T-helper 2 cell treated with Interferon-gamma antibody and Interleukin-4, amounts not matched to agents 5 μg/mL and 100 μg/mL, for 36 hours (primary cell): ENCODE measurements at places on chromosomes 1 and 21.
A peak's percentile ranks its signal among the peaks of the same experiment; 100 is the strongest.

GRCh38 chr1:227214207-227214606, 104.1 kb downstream of the CDC42BPA start:
- H3K27ac ChIP-seq: no peak overlapping the region
- no peaks in the 10 kb centered on the region for H3K4me1 ChIP-seq
- no peak for DNase-seq
- no peak overlapping the region for H3K4me3 ChIP-seq

GRCh38 chr1:12548973-12549459, 69.0 kb downstream of the DHRS3 start:
- no peak overlapping the region for H3K27ac ChIP-seq
- H3K36me3 ChIP-seq: no peaks in the 10 kb centered on the region
- no peak overlapping the region for H3K4me3 ChIP-seq
- no peaks in the 10 kb centered on the region for H3K4me1 ChIP-seq
- no peaks in the 10 kb centered on the region for H3K27me3 ChIP-seq
- no peak for DNase-seq

DNA sequence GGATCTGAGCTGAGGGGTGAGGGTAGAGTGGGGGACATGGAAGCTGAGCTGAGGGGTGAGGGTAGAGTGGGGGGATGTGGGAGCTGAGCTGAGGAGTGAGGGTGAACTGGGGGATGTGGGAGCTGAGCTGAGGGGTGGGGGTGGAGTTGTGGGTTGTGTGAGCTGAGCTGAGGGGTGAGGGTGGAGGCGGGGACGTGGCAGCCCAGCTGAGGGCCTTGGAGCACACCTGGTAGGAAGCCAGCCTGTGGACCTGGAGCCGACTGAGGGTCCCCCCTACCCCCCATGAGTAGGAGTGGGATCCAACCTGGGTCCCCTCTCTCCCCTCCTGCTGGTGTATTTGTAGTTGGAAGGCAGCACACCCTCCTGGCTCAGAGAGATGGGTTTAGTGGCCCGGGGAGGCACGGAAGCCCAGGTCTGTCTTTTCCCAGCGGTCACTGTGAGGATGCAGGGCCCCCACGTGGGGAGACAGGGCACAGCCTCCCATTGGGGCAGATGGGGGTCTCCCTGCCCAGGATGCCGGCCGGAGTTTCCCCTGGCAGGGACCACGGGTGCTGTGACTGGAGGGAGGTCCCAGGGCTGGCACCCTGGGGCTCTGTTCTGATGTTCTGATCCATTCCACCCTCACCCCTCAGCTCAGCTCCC, 13.2 kb upstream of the NPHP4 start:
- H3K27me3 ChIP-seq: no peaks in the 10 kb centered on the region
- H3K4me3 ChIP-seq: no peak overlapping the region
- no peak overlapping the region for H3K27ac ChIP-seq
- DNase-seq: no peak

DNA sequence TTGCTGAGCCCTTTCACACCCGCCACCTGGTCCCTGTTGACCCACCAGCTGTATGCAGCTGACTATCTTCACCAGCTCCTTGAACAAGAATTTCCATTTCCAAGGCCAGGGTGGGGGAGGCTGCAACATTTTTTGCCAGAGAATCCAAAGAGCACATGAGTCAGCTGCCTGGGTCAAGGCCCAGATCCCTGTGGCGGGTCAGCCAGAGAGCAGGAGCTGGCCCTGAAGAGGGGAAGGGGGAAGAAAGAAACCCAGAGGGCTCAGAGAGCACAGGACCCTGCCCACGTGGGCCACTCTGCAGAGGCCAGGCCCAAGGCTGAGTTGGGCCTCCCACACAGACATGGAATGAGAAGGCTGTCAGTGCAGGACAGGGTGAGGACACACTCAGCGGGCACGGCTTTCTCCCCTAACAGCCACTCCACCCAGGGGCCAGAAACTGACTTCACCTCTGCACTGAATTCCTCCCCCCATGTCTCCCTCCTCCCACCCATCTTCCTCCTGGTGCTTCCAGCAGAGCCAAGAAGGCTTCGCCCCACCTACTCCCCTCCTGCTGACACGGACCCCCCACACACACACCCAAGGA, 28.9 kb downstream of the S100A6 start:
- no peak overlapping the region for H3K27ac ChIP-seq
- peaks cover 2% of the 10 kb centered on the region for H3K27me3 ChIP-seq
- no peaks in the 10 kb centered on the region for H3K36me3 ChIP-seq
- H3K4me3 ChIP-seq: no peak overlapping the region

GRCh38 chr1:190663962-190664361, 186.3 kb upstream of the BRINP3 start:
- H3K4me3 ChIP-seq: no peak overlapping the region
- no peak overlapping the region for H3K27ac ChIP-seq

GRCh38 chr1:101185421-101185820, 51.4 kb upstream of the S1PR1 start:
- no peak overlapping the region for H3K4me3 ChIP-seq
- H3K4me1 ChIP-seq: peaks cover 47% of the 10 kb centered on the region
- peaks cover 14% of the 10 kb centered on the region for H3K36me3 ChIP-seq
- DNase-seq: no peak
- no peak overlapping the region for H3K27ac ChIP-seq

- DNase-seq: no peak
- no peaks in the 10 kb centered on the region for H3K36me3 ChIP-seq
- H3K27me3 ChIP-seq: peaks cover 2% of the 10 kb centered on the region
- no peak overlapping the region for H3K4me3 ChIP-seq
- H3K4me1 ChIP-seq: no peaks in the 10 kb centered on the region
Measured at GRCh38 chr1:154840269-154841176, 29.6 kb downstream of the KCNN3 start.

GRCh38 chr1:165228111-165228655, 128.3 kb downstream of the LMX1A start:
- no peak for DNase-seq
- no peaks in the 10 kb centered on the region for H3K36me3 ChIP-seq
- no peaks in the 10 kb centered on the region for H3K4me1 ChIP-seq

DNA sequence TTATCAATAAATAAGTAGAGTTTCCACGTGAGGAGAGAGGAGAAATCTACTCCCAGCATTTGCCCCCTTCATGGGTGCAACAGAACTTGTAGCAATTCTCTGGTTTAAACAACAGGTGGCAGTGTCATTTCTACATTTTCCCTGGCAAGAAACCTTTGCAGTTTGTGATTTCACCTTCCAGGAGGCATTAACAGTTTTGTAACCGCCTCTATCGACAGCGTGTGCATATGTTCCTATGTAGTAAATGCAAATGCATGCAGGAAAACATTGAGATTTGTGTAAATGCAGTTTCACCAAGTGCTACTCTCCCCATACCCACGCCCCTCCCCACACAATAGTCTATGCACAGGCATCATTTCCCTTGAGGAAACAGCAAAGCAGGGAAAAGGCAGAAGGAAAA, 494.7 kb downstream of the SMYD3 start:
- H3K27me3 ChIP-seq: no peaks in the 10 kb centered on the region
- H3K4me3 ChIP-seq: no peak overlapping the region
- H3K27ac ChIP-seq: no peak overlapping the region

- no peaks in the 10 kb centered on the region for H3K36me3 ChIP-seq
- no peak overlapping the region for H3K27ac ChIP-seq
- H3K4me1 ChIP-seq: no peaks in the 10 kb centered on the region
- DNase-seq: no peak
- H3K27me3 ChIP-seq: no peaks in the 10 kb centered on the region
- no peak overlapping the region for H3K4me3 ChIP-seq
Measured at GRCh38 chr1:240527086-240527485, 84.9 kb downstream of the GREM2 start.

GRCh38 chr1:23013657-23014056, 2.0 kb downstream of the TEX46 start:
- no peak overlapping the region for H3K27ac ChIP-seq
- H3K36me3 ChIP-seq: no peaks in the 10 kb centered on the region
- no peak for DNase-seq
- H3K27me3 ChIP-seq: peaks cover 2% of the 10 kb centered on the region

DNA sequence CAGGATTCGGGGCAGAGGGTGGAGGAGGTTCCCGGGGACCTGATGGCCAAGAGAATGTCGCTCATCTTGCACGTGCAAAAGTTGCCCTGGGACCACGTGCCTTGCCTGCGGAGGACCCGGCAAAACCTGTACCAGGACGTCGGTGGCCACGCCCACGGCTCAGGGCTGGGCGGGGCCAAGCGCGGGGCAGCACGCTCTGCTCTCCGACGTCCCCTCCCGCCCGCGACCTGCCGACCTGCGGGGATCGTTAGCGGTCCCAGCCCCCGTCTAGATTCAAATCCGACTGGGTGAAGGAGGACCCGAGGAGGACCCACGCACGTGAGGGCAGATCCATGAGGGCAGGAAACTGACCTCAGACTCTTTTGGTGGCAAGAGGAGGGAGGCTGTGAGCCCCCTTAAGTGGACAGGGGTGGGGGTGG, at the start of gene C1orf167:
Gene C1orf167 (plus strand): TSS at position 206 of the 419 bp plus-strand sequence. CDS start 2,208 bp downstream, outside the sequence.
- DNase-seq: peak; percentile 19
- H3K27ac ChIP-seq: no peak within 1 kb of the TSS
- H3K27me3 ChIP-seq: peaks cover 27% of the 10 kb centered on the region
- no peaks in the 10 kb centered on the region for H3K36me3 ChIP-seq
- no peaks in the 10 kb centered on the region for H3K4me1 ChIP-seq

GRCh38 chr1:29712801-29713200, 476.5 kb downstream of the PTPRU start:
- no peak overlapping the region for H3K27ac ChIP-seq
- DNase-seq: no peak
- H3K27me3 ChIP-seq: no peaks in the 10 kb centered on the region

DNA sequence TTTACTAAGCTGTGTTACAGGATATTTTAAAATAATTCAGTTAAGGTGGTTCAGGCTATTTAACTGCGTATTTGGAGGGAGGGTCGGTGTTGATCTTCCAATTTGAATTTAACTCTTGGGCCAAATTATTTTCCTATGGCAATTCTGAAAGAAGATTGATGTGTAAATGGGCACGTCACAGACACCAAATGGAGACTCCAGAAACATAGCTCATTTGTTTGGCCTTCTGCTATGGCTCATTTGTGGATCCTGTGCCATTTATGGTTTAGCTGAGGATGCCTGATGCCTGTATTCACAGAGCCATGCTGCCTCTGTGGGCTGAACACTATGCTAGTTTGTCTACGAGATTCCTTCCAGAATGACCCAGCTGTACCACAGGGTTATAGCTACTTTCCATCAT, 70.6 kb downstream of the PTGER3 start:
- H3K4me3 ChIP-seq: no peak overlapping the region
- H3K4me1 ChIP-seq: no peaks in the 10 kb centered on the region
- peaks cover 23% of the 10 kb centered on the region for H3K27me3 ChIP-seq
- H3K36me3 ChIP-seq: no peaks in the 10 kb centered on the region
- H3K27ac ChIP-seq: no peak overlapping the region
- no peak for DNase-seq

DNA sequence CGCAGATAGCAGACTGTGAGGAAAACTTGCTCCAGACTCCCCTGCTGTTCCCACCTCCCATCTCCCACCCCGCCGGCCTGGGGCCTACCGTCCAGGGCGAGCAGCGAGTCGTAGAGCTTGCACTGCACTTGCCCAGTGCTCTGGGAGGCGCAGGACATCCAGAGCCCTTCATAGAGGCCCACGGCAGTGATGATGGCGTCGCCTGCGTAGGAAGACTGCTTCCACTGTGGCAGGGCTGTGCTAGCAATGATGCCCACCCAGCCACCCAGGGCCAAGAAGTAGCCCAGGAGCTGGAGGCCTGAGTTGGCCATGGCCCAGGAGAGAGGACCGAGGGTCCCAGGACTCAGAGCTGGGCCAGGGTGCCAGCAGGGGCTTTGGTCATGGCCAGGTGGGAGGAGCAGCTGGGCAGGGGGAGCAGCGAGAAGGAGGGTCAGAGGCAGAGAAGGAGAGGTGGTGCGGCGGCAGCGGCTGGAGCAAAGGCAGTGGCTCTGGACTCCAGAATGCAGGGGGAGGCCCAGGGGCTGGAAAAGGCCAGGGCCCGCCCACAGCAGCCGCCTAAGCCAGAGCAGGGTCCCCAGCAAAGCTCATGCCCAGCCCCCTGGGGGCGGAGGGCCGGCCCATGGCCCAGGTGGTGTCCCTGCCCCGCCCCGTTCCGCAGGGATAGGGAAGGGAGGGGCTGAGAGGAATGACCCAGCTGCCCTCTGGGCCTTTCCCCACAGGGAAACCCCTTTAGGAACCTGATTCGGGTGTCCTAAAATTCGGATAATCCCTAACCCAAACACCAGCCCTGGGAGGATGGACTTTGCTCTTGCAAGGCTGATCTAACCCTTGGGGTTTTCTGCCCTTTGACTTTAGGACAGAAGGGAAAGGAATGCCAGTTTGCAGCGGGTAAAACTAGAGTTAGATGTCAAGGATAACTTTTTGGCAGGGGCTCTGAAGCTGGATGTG, at the start of gene CLDN19:
Gene CLDN19 (minus strand): TSS at position 484 of the 948 bp plus-strand sequence. CDS start 173 bp downstream, at position 311.
- H3K36me3 ChIP-seq: no peaks in the 10 kb centered on the region
- no peak for DNase-seq
- peaks cover 4% of the 10 kb centered on the region for H3K4me1 ChIP-seq
- H3K27me3 ChIP-seq: no peaks in the 10 kb centered on the region
- H3K4me3 ChIP-seq: no peak within 1 kb of the TSS

- no peaks in the 10 kb centered on the region for H3K4me1 ChIP-seq
- no peak overlapping the region for H3K27ac ChIP-seq
- H3K27me3 ChIP-seq: no peaks in the 10 kb centered on the region
Measured at GRCh38 chr1:181789395-181789794, 272.1 kb downstream of the ZNF648 start.

DNA sequence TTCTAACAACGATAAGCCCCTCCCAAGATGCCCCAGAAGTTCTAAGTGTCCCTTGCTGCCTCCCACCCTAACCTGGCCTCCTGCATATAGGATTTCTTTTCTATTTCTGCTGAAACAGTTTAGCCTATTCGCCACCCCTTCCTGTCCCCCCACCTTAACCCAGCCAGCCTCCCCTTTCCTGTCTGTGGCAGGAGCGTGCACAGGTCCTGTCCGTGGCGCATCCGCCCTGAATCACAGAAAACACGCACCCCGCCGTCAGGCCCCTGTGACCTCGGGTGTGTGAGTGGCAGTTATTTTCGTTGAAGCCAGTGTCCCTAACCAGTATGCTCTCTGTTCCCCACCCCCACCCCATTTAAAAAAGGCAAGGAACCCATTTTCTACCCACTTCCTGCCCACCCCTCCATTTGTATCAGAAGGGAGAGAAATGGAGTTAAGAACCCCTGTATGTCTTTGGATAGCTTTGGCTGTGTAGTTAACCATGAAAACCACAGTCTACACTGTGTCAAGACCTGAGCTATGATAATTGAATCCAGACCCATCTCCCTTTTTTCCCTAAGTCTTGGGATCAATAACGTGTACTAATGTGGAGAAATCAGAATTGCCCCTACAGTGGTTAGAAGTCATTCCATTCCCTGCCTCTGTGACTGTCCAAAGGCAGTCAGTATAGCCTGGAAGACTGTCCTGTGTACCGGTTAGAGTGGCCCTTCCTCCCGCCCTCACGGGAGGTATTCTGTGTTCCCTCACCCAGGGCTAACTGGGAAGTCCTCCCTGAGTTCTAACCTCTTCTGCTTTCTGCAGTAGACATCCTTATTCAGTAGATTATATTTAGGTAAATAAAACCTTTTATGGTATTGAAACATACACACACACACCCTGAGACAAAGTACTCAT, 1.8 kb downstream of the PLEKHO1 start:
- peak overlapping the region; percentile 87 for H3K27ac ChIP-seq
- DNase-seq: peak; percentile 43
- peaks cover 31% of the 10 kb centered on the region for H3K27me3 ChIP-seq
